T-helper 9 cell (primary cell): ENCODE measurements at places on chromosomes 1 and 21.

GRCh38 chr1:2135441-2135841 lies 59.1 kb downstream of the FAAP20 start:
- no peak for DNase-seq

GRCh38 chr21:14520535-14520934 lies 25.6 kb downstream of the SAMSN1 start:
- DNase-seq, result no peak

DNA sequence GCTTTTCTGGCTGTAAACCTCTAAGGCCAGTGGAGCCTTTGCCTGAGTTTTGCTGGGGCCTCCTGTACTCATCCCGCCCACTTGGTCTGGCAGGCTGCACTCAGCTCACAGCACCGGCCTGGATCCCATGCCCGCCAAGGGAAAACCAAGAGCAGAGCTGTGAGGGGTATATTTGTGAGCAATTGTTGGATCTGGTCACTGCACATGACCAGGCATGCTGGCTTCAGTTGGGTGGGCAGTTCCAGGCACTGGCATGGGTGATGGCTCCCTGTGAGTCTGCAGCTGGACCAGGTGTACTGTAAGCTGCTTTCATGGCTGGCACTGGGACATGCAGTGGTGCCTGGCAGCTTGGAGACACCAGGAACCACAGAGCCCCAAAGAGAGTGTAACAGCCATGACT lies 563.1 kb upstream of the RGS18 start:
- DNase-seq, result no peak

GRCh38 chr1:44250068-44250781 lies 37.0 kb downstream of the DMAP1 start:
- DNase-seq, result no peak

- no peak for DNase-seq
Measured at GRCh38 chr1:208065862-208066261, 154.9 kb upstream of the CD34 start.

- DNase-seq, result no peak
Measured at GRCh38 chr1:151885479-151885878, 23.8 kb downstream of the THEM4 start.

- DNase-seq, result no peak
Measured at GRCh38 chr1:163758977-163759670, 437.4 kb downstream of the NUF2 start.

DNA sequence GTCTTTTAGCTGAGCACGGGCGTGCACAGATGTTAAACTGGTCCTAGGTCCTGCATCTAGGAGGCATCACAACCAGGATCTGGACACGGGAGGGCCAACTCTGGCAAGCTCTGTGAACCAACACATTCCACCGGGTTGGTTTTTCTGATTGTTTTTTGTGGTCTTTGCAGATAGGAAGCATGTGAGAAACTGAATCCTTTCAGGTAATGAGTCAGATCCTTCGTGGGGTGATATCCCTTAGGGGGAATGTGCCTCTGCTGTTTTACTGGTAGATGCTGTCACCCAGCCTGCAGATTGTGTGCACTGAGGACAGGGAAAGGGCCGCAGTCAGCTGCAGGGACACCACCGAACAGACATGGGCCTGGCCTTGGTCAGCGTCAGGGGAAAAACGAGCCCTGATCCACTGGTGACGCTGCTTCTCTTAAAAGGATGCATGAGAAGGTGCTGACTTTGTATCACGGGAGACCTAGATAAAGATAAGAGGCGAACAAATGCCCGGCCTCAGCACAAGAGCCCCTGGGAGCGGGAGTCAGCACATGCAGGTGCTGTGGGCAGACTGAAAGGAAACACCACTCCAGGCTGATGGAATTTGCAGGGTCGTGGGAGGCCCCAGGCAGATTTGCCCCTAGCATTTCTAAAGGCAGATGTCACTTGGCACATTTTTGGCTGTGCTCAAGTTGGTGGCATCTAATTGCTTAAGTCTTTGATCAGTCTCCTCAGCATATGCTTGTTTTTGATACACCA lies 51.1 kb downstream of the DOP1B start:
- no peak for DNase-seq

DNA sequence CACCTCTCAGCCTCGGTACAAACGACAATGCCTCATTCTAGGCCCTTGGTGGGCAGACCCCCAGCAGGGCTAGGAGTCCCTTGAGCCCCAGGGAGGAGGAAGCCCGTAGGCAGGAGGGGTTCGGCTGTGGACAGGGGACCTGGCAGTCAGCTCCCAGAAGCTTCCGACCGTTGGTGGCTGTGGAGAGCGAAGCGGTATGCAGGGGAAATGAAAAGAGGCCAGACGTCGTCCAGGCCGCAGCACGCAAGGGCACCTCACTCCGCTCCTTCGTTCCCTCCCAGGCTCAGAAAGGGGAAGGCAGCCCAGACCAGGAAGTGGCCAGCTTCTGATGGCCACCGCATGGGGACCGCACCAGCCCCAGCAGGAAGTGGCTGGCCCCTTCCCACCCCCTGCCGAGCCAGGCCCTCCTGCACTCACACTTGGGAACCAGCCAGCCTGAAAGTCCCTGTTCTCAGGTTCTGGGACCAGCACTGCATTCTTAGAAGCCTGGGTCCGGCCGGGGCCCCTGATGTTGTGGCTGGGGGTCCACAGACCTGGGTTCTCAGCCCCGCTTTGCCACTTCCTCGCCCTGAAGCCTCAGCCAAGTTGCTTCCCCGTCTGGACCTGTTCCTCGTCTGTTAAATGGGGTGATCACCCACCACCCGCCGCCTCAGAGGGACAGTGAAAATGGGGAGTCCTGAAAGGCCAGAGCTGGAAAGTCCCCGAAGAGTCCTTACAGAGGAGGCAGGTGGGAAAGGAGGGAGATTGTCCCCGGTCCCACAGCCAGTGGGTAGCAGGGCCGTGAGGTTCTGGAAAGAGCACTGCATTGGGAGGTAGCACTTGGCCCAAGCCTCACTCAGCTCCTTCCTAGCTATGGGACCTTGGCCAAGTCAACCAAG lies 104.0 kb upstream of the RUNX3 start:
- no peak for DNase-seq

DNA sequence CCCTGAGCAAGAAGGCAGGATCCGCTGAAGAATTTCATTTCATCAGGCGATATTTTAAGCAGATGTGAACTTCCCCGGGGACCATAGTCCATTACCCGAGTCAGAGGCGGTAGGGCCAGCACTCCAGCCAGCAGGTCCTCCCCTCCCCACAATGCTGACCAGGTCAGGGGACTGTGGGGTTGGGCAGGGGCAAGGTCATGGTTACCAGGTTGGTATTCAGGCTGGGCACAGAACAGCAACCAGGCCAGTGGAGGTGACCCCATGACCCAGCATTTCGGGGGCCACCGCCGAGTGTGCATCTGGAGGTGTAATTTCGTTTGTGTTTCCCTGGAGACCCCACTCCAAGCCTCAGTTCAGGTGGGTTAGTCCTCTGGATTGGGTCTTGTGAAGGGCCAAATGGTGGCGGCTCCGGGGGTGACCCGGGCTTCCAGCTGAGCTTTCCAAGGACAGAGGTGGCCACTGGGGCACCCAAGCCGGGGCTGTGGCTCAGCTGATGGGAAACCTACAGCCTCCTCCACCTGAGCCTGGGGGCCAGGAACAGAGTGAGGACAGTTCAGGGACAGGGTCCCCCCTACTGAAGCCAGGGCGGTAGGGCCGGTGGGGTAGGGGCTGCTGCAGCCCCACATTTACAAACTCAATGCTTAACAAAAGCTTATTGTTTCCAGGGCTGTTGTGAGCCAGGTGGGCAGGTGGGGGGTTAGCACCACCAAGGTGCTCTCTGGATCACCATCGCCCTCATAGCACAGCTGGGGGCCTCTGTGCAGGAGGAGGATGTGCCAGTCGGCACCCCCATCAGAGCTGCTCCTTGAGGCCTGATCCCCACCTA lies 2.8 kb downstream of the PRDM16 start:
- no peak for DNase-seq

- no peak for DNase-seq
Measured at GRCh38 chr1:229699613-229700267, 73.7 kb downstream of the URB2 start.

GRCh38 chr1:220770245-220770913 lies 16.3 kb upstream of the MTARC1 start:
- DNase-seq, result no peak

GRCh38 chr1:152884966-152885624 lies 7.0 kb downstream of the SMCP start:
- no peak for DNase-seq

DNA sequence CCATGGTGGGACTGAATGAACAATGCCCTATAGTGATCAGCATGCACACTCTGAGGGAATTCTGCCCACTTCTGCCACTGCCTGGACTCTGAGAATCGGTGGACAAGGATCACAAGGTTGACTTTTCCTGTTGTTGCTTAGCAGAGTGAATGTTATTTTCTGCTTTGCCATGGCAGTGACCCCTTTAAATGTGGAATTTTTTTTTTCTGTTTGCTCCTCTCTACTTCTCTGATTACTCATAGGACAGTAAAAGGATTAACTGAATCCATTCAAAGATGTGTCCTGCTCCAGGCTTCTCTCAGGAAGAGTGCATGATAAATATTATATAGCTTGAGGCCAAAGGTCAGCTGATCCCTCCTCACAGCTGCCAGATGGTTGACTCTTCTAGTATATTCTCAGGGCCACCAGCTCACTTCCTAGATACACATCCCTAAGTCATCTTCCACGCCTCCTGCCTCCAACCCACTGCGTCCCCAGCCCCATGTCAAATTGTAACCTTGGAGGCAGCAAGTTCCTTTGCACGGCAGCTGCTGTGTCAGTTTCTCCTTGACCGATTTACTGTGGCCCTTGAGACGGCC lies 74.0 kb upstream of the RALGPS2 start:
- DNase-seq, result no peak

- no peak for DNase-seq
Measured at GRCh38 chr1:39154553-39155421, 49.7 kb upstream of the MACF1 start.

DNA sequence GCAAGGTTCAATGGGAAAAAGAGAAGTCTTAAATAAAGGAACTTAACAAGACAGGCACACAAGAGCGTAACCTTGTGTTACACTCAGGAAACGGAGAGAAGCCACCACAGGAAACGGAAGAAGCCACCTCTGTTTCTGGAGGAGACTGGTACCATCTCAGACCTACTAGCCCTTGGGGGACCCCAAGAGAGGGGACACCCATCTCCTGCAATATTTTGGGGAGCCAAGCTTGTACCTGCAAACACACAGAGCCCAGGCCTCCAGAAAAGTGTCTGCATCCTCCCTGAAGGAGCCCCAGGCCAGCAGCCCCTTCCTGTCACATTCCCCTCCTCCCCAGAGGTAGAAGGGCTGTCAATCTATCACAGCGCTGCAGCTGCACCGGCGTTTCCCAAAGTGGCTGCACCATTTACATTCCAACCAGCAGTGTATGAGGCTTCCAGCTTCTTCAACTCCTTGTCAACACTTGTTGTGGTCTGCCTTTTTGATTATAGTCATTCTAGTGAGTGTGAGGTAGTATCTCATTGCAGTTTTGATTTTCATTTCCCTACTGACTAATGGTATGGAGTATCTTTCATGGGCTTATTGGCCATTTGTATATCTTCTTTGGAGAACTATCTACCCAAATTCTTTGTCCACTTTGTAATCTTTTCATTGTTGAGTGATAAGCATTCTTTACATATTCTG lies 23.0 kb upstream of the PADI1 start:
- DNase-seq, result no peak

GRCh38 chr1:27574871-27575831 lies 28.8 kb downstream of the AHDC1 start:
- no peak for DNase-seq

DNA sequence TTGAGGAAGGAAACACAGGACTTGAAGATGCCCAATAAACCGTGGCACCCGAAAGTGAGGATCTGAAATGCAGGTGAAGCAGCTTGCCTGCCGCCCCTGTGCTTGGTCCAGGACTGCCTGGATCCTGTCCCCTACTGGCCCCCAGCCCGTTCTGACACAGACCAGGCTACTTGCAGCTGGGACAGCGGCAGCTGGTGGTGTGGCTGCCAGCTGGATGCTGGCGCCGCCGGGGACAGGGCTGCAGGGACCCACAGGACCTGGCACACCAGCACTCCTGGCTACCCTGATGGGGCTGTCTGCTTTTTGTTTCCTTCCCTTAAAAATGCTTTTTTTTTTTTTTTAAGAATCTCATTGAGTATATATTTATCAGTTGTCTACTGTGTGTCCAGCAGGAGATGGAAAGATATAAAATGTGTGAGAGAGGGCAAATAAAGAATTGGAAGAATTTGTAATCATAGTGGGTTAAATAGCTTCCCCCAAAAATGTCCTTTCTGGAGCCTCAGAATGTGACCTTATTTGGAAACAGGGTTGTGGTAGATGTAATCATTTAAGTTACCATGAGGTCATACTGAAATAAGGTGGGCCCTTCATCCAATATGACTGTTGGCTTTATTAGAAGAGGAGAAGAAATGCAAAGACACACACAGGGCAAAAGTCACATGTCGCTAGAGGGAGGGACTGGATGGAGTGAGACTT lies 165.6 kb downstream of the DSCAM start:
- DNase-seq, result no peak

GRCh38 chr1:154212083-154212482 lies 6.0 kb upstream of the CFAP141 start:
- no peak for DNase-seq

DNA sequence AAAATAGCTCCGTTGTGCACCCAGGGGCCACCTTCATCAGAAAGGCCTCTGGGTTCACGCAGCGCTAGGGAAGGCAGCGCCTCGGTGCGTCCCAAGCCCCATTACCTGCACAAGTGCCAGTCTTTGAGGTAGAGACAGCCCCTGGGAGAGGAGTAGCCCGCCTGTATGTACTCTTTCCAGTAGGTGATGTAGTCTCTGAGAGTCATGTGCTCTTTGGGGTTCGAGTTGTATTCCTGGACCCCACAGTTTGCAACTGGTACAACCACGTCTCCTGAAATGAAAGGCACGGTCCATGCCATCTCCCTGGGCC lies 601 bp downstream of the JMJD4 start:
- no peak for DNase-seq

DNA sequence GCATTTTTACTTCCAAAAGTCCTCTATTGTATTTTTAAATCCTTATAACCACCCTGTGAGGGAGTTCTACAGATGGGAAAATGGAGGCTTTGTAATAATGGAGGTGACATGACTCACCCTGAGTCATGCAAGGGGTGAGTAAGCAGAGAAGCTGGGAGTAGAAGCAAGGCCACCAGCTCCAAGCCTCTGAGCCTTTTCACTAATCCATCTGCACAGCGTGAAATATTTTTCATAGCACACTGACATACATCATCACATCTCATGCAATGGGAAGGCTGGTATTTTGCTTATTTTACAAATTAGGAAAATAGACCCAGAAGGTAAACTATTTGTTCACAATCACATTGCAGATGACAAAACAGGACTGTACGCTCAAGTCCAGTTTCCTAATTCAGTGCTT lies 96.9 kb downstream of the KCNH1 start:
- DNase-seq, result no peak

DNA sequence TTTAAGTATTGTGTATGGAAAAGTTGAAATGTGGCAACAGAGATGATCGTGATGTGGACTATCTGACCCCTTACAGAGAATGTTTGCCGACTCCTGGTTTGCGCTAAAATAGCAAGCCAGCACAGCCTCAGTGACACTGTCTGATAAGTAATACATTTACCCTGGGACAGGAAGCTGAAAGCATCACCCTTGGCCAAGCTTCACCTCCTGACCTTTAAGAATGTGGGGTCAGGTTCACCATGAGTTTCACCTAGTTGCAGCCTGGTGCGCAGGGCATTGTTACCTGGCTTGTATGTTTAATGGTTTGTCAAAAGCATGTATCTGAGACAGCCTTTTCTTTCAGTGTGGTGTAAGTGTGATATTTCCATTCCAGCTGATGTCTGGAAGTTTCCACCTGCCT lies 29.2 kb downstream of the TRAF5 start:
- no peak for DNase-seq

- DNase-seq, result no peak
Measured at GRCh38 chr1:94119796-94120569, 965 bp downstream of the ABCA4 start.

GRCh38 chr1:100720751-100721150 lies 1.2 kb downstream of the VCAM1 start:
- no peak for DNase-seq
